Activated T-cell treated with anti-CD3 and anti-CD28 coated beads, Interleukin-2, amount 50 U/mL, for 24 hours (primary cell): ENCODE measurements at places on chromosomes 7 and 10.

- no peak for DNase-seq
Measured at GRCh38 chr7:139080905-139081304, 28.6 kb downstream of the ZC3HAV1 start.

- no peak for DNase-seq
Measured at GRCh38 chr10:59331661-59332060, 30.7 kb downstream of the FAM13C start.

- peak; percentile 93 for DNase-seq
Measured at GRCh38 chr7:100088621-100089457, at the start of gene COPS6. COPS6 (plus strand) TSS chr7:100088969; CDS start chr7:100088991, 22 bp downstream.

DNA sequence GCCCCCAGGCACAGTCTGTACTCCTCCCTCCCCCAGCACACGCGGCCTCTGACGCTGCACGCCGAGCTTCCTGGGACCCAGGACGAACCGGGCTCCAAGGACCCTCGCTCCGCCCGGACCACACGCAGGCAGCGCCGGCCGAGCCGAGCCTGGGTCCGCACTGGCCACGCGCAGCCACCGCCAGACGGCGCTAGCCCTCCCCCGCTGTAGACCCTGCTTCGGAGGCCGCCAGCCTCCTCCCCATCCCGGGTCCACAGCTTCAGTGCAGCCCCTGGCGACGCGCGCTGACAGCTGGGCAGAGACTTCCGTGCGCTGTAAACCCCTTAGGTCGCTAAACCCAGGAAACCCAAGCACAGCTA, 936 bp upstream of the TCERG1L start:
- no peak for DNase-seq

DNA sequence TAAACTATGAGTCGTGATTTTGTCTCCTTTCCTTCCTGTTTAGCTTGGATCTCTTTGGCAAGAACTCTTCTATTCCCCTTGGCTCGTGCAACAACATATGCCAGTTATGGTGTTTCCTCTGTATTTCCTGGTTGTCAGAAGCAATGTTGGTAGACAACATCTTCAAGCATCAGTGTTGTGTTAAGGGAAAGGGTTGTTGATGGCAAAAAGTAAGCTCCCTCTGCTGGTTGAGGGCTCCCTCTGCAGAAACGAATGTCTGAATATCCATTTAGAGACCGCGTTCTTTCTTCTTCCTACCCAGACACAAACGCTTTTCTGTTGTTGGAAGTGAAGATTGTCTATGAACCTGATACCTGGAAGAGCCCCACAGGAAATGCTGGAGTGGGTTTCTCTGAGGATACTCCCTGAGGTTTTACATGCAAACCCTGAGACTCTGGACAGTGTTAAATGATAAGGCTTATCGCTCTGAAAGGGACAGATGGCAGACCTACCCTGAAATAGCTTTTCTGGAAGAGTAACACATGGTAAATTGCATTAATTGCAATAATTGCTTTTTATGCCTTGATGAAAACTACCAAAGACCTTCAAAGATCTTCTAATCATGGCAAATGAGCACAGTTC, 23.5 kb upstream of the C1QL3 start:
- DNase-seq: no peak

DNA sequence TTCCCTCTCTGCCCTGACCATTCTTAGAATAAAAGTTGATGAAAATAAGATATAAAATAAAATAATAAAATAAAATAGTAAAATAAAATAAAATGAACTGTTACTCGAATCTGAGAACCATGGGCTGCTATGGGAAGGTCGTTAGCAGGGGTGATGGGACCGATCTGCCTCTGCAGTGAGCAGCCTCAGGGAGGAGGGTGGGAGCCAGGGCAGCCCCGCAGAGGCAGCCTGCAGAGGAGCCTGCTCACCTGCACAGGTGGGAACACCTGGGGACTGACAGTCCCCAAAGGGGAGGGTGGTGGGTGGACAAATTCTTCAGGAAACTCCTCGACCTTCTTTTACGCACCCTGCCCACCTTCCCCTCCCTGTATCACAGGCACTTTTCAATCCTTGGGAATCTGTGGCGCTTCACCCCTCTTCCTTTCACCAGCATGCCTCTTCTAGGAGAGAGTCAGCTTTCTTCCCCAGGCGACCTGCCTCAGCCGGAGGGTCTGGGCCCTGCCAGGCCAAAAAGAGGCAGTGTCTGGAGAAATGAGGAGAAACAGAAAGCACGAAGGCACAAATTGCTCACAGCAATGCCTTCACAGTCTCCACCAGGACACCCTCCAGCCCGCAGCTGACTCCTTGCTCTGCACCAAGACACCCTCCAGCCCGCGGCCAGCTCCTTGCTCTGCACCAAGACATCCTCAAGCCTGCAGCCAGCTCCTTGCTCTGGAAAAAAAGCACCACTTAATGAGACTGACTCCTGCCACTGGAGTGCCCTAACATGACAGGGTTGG, 368.4 kb upstream of the SHH start:
- no peak for DNase-seq

DNA sequence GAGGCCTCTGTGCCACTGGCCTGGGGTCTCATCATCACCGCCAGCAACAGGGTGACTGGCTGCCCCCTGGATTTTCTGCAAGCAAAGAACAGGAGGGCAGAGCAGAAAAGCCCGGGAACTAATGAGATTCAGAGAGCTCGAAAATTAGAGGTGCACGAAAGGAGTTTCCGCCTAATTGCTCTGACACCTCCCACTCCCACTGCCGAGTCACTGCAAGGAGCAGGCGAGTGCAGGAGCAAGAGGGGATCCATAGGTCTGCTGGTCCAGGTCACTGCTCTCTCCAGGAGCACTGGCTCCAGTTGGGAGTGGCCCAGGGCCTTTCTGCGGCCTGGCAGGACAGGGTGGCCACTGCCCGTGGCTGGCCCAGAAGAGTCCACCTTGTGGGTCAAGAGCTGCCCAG, 276.2 kb downstream of the KCNMA1 start:
- no peak for DNase-seq
